ENCODE measurements at places on chromosomes 13 and 19. TPM values are rescaled to one million over a fixed set of nuclear protein-coding genes. Genes with fewer than 3 reads are reported as not detected.

The IGFLR1 gene
- total RNA-seq: 90.1 TPM

DNA sequence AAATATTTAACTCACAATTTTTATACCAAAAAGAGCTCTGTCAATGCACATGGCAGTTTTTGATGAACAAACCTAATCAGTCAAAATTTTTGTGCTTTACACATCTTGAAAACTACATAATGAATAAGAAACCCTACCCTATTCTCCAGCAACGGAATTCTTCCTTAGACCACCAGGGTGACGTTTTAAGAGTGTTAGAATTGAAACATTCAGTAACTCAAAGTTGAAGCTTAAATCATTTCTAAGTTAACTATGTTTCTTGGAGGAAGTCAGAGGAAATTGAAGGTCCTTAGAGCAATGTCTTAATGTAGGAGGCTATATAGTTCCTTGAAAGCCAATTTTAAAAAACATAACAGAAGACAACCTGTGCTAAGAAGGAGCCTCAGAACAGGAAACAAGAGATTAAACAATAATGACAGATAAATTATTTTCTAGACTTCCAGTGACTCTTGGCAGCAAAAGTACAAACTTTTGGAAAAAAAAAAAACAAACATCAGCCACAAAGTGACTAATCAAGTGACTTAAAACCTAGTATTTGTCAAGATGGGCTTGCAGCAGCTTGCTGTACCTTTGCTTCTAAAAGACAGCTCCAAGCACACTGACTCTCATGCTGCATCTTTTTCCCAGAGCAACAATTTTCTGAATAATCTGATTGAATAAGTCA is 6.2 kb downstream of the SPRY2 start:
- H3K4me1 ChIP-seq: no peaks in the 10 kb centered on the region
- no peaks in the 10 kb centered on the region for H3K36me3 ChIP-seq
- no peak overlapping the region for H3K27ac ChIP-seq
- peaks cover 4% of the 10 kb centered on the region for H3K27me3 ChIP-seq
- DNase-seq: no peak
- H3K4me3 ChIP-seq: no peak overlapping the region

DNA sequence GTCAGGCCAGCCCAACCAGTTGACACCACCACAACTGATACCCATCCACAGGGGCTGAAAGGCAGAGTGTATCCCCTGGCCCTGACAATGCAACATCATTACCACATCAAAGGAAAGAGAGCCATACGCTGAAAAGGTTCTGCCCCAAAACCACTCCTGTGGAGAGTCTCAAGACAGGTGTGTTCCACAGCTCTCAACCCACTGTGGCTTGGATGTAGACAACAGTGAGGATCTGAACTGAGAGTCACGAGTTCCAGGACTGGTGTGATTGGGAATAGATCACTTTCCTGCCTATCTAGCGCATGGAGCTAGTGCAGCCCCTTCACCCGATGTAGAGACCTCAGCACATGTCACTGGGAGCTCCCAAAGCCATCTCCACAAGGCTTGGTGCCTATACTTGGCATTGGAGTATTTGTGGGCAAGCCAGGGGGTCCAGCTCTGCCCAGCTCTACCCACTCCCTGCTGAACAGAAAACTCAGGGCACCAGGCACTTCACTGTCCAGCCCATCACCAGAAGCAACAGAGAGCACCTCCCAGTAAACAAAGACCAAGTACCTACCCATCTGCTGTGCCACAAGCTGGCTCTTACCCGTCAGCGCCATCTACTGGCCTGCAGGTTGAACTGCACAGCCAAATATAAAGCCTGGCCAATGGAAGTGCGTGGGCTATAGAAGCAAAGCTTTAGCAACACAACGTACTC is 579.5 kb downstream of the UQCRFS1 start:
- no peak overlapping the region for H3K27ac ChIP-seq
- no peaks in the 10 kb centered on the region for H3K27me3 ChIP-seq
- H3K36me3 ChIP-seq: no peaks in the 10 kb centered on the region
- peak; percentile 30 for DNase-seq
- no peak overlapping the region for H3K4me3 ChIP-seq

DNA sequence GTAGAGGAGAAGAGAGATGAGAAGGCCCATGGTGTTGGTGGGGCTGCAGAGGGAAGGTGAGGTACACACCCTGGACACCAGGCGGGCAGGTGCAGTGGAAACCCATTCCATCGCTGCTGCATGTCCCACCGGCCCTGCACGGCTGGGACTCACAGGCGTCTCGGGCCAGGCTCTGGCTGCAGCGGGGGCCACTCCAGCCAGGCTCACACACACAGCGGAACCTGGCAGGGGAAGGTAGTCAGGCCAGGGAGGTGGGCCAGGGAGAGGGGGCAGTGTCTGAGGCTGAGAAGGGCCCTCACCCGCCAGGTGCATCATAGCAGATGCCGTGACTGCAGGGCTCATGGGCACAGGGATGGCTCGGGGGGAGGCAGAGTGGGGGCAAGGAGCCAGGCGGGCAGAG is 15.6 kb downstream of the NOTCH3 start:
- DNase-seq: no peak
- no peaks in the 10 kb centered on the region for H3K27me3 ChIP-seq
- H3K27ac ChIP-seq: no peak overlapping the region
- H3K36me3 ChIP-seq: no peaks in the 10 kb centered on the region

GRCh38 chr13:51221674-51222036 is 543 bp upstream of the FAM124A start:
- no peak overlapping the region for H3K27ac ChIP-seq
- peak; percentile 14 for DNase-seq
- H3K27me3 ChIP-seq: peaks cover 55% of the 10 kb centered on the region
- H3K4me3 ChIP-seq: peak overlapping the region; percentile 70

GRCh38 chr19:14003251-14004055 is 2.7 kb downstream of the RFX1 start:
- peak overlapping the region; percentile 96 for H3K27ac ChIP-seq
- H3K36me3 ChIP-seq: peaks cover 15% of the 10 kb centered on the region
- no peaks in the 10 kb centered on the region for H3K27me3 ChIP-seq
- DNase-seq: peak; percentile 47
- peaks cover 44% of the 10 kb centered on the region for H3K4me1 ChIP-seq

- peaks cover 32% of the 10 kb centered on the region for H3K4me1 ChIP-seq
- H3K27ac ChIP-seq: peak overlapping the region; percentile 98
- no peaks in the 10 kb centered on the region for H3K27me3 ChIP-seq
- peaks cover 13% of the 10 kb centered on the region for H3K36me3 ChIP-seq
Observed at GRCh38 chr13:110714797-110715394, 1.4 kb downstream of the ING1 start.

The PSG3 gene
- total RNA-seq: not detected

- H3K4me3 ChIP-seq: no peak overlapping the region
- H3K36me3 ChIP-seq: no peaks in the 10 kb centered on the region
- peaks cover 30% of the 10 kb centered on the region for H3K27me3 ChIP-seq
Observed at GRCh38 chr19:41646589-41647204, 19.8 kb upstream of the CEACAM4 start.

DNA sequence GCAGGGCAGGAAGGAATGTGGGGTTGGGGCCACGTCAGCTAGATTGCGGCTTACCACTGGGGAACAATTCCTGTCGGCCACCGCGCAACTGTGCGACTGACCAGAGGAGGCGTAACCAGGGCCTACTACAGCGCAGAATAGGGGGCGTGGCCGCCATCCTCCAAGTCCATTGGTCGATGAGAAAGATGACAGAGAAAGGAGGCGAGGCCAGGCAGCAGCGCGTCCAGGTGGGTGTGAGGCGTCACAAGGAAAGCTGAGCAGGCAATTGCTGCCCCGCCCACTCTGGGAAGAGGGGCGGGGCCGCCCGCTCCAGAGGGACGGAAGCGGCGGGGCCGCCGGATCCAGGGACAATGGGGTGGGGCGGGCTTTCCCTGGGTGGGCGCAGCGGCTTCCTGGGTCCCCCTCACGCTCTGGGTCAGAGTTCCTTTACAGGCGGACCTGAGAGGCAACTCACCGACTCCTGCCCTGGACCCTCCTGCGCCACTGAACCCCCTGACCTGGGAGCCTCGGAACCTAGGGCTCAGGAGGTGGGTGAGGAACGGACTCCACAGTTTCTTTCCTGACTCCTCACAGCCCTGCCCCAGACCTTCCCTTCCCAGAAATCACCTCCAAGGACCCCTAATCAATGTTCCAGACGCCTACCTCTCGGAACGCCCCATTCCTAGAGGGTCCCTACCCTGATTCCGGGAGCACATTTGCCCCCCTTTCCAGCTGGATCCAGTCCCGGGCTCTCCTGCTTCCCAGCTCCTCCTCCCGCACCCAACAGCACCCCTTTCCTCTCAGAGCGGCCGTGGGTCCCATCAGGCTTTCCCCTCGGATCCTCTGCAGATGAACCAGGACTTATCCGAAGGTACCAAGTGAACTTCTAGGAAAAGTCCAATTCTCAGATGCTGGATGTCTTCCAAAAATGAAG is 101.5 kb upstream of the ZNF492 start:
- H3K27me3 ChIP-seq: peaks cover 15% of the 10 kb centered on the region
- no peaks in the 10 kb centered on the region for H3K4me1 ChIP-seq
- peaks cover 3% of the 10 kb centered on the region for H3K36me3 ChIP-seq
- H3K27ac ChIP-seq: no peak overlapping the region

DNA sequence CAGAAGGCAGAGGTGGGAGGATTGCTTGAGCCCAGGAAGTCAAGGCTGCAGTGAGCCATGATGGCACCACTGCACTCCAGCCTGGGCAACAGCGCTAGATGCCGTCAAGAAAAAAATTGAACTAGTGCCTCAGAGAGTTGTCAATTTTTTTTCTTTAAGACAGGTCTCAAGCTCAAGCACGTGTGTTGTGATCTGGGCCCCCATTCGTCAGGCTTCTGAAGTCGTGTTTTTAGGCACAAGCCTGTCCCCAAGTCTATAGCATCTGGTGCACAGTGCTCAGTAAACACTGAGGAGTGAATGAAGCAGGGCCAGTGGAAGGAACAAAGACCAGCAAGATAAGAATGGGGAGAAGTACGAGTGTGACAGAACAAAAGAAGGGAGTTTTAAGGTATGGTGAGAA is 23.7 kb upstream of the LAMP1 start:
- DNase-seq: no peak
- no peaks in the 10 kb centered on the region for H3K27me3 ChIP-seq
- peaks cover 2% of the 10 kb centered on the region for H3K36me3 ChIP-seq
- H3K4me3 ChIP-seq: no peak overlapping the region
- H3K27ac ChIP-seq: no peak overlapping the region
- H3K4me1 ChIP-seq: no peaks in the 10 kb centered on the region

DNA sequence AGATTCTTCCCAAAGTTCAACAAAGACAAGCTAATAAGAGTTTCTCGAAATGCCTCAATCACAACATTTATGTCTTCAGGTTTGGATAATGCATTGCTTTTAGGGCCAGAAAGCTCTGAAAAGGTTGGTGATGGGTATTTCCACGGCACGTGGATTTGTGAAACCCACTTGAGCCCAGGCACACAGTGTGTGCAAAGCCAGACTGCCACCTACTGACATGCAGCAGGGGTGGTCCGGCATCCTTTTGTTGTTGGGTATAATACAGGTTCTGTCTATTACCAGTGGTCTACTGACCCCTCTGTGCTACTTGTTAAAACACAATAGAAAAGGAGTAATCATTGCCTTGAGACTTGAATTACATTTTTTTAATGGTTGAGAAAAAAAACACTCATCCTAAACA is 225.6 kb downstream of the RAP2A start:
- DNase-seq: no peak
- no peak overlapping the region for H3K4me3 ChIP-seq
- H3K36me3 ChIP-seq: no peaks in the 10 kb centered on the region
- peaks cover 2% of the 10 kb centered on the region for H3K27me3 ChIP-seq
- no peak overlapping the region for H3K27ac ChIP-seq
- no peaks in the 10 kb centered on the region for H3K4me1 ChIP-seq

The SYT5 gene
- total RNA-seq: not detected

DNA sequence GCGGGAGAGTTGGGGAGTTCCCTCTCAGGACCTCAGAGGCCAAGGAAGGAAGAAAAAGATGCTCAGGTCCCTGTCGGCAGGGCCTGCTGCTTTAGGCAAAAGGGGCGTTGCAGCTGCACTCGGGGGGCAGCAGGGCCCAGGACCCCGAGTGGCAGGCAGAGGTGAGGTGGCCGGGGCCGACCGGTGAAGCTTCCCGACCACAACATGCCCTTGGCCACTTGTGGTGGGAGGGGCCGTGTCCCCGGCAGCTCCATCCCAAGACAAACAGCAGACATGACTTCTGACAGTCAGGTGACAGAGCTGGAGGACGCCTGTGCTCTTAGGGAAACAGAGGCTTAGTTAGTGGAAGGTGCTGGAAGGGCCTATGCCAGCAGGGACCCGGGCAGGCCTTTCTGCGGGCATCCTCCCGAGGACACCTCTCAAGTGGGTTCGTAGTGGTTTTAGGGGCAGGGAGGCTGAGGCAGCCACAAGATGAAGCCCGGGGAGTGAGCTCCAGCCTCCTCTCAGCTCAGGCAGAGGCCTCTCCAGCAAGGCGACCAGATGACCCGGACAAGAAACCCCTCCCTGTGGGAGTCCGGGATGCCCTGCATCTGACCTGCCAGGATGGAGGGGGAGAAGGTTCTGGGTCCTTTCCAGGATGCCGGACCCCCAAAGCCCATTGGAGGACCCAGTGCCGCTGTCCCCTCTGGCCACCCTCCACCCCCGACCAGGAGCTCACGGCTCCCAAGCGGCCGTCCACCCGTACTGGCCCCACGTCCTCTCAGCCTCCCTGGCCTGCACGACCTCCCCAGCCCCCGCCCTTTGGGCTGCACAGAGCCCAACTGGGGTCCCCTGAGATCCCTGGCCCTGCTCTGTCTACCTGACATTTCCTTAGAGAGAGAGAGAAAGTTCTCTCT is 24.2 kb downstream of the BTBD2 start:
- H3K27me3 ChIP-seq: no peaks in the 10 kb centered on the region
- H3K36me3 ChIP-seq: peaks cover 13% of the 10 kb centered on the region
- no peak overlapping the region for H3K4me3 ChIP-seq

The TIMM13 gene
- 72.0 TPM for total RNA-seq

The ZNF146 gene
- 86.5 TPM for total RNA-seq

GRCh38 chr19:29409076-29409862 is 116.5 kb upstream of the VSTM2B start:
- no peak overlapping the region for H3K27ac ChIP-seq
- peaks cover 4% of the 10 kb centered on the region for H3K27me3 ChIP-seq
- no peaks in the 10 kb centered on the region for H3K4me1 ChIP-seq
- no peaks in the 10 kb centered on the region for H3K36me3 ChIP-seq

DNA sequence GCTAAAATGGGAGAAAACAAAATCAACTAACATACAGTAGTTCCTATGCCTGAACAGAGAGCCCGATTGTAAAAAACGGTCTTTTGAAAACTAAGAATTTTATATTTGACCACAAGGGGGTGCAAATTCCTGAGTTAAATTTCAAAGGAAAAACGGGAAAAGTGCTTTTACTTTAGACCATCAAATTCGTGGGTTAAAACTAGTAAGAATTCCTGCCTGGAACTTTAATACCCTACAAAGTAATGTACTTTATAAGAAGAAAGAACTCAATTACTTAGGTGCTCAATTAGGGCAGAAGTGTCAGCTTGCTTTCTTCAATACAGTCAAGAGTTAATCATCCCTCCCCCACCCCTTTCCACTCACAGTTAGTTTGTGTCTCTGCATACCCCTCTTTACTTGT is 69.8 kb downstream of the KCNRG start:
- no peak overlapping the region for H3K27ac ChIP-seq
- H3K27me3 ChIP-seq: no peaks in the 10 kb centered on the region
- peaks cover 29% of the 10 kb centered on the region for H3K4me1 ChIP-seq
- H3K36me3 ChIP-seq: peaks cover 12% of the 10 kb centered on the region
- DNase-seq: no peak
- no peak overlapping the region for H3K4me3 ChIP-seq

Measured in activated CD4-positive, alpha-beta memory T cell treated with anti-CD3 and anti-CD28 coated beads for 36 hours (primary cell).